ENCODE measurements at places on chromosomes 4 and X. TPM values are rescaled to one million over a fixed set of nuclear protein-coding genes. Genes with fewer than 3 reads are reported as not detected.

MEPE gene
- total RNA-seq, result not detected

UGT2B11 gene
- total RNA-seq, result not detected

SOX3 gene
- total RNA-seq, result not detected

ARHGAP36 gene
- 0.93 TPM for total RNA-seq

CD40LG gene
- not detected for total RNA-seq

DNA sequence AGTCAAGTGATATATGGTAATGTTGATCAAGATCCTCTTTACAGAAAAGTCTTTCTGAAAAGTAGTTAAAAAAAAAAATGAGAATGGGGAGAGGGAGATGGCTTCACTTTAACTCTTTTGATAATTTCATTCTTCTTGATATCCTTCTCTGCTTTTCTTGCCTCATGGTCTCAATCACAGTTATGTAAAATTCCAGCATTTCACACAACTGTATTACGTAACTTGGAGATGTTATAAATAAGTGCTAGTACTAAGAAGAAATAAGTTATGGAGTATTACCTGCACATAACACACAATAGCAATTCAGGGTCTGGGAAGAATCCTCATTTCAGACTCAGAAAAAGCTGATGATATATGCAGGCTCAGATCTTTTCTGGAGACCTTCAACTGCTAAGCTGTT is 22.0 kb downstream of the RUFY3 start:
- H3K27ac ChIP-seq, result no peak overlapping the region
- H3K4me1 ChIP-seq, result no peaks in the 10 kb centered on the region
- H3K4me3 ChIP-seq, result no peak overlapping the region
- no peaks in the 10 kb centered on the region for H3K36me3 ChIP-seq

- no peaks in the 10 kb centered on the region for H3K4me1 ChIP-seq
- no peak overlapping the region for H3K4me3 ChIP-seq
- no peaks in the 10 kb centered on the region for H3K27me3 ChIP-seq
- H3K36me3 ChIP-seq, result no peaks in the 10 kb centered on the region
These were observed 69.2 kb upstream of the FAT1 start for GRCh38 chr4:186792728-186793366.

DNA sequence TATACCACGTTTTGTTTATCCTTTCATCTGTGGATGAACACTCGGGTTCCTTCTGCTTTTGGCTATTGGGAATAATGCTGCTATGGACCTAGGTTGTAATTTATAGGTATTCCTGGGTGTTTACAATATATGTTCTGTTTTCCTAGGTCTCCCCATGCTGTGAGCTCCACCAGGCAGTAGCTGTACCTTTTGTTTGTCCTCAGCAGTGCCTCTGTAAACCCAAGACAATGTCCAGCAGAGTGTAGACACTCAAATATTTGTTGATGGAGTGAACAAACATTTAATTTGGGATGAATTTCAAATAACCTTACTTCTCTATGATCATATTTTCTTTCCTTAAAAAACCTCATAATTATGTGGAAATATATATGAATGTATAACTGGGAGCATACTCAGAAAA is 259.5 kb upstream of the BOD1L1 start:
- no peaks in the 10 kb centered on the region for H3K4me1 ChIP-seq
- H3K4me3 ChIP-seq, result no peak overlapping the region
- no peak for DNase-seq
- H3K36me3 ChIP-seq, result no peaks in the 10 kb centered on the region
- no peaks in the 10 kb centered on the region for H3K27me3 ChIP-seq

DNA sequence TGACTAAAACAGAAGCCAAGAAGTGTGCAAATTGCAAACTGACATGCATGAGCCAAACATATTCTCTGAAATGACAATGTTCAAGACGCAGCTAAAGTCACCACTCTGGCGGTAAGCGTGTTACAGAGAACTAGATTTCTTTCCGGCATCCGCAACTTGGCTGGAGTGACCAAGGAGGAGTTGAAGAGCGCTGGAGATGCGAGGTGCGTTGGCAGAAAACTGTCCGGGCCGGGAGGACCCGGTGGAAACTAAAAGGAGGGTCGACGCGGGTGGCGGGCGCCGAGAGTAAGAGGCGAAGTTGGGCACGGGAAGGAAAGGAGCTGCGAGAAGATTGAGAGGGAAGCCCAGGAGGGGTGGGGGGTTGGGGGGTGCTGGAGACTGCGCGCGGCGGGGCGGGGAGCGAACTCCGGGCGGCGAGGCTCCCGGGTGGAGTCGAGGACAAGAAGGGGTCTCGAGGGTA is 807 bp downstream of the SEL1L3 start:
- H3K27me3 ChIP-seq, result no peaks in the 10 kb centered on the region
- H3K4me3 ChIP-seq, result peak overlapping the region; percentile 77
- H3K4me1 ChIP-seq, result peaks cover 11% of the 10 kb centered on the region
- peak overlapping the region; percentile 41 for H3K27ac ChIP-seq
- H3K36me3 ChIP-seq, result no peaks in the 10 kb centered on the region
- DNase-seq, result no peak

GRCh38 chr4:4663028-4663427 is 121.2 kb upstream of the STX18 start:
- no peak for DNase-seq
- H3K27me3 ChIP-seq, result no peaks in the 10 kb centered on the region
- H3K4me1 ChIP-seq, result no peaks in the 10 kb centered on the region
- H3K4me3 ChIP-seq, result no peak overlapping the region
- no peaks in the 10 kb centered on the region for H3K36me3 ChIP-seq
- H3K27ac ChIP-seq, result no peak overlapping the region

GRCh38 chrX:85303544-85303943 is 59.8 kb downstream of the ZNF711 start:
- H3K36me3 ChIP-seq, result no peaks in the 10 kb centered on the region
- no peaks in the 10 kb centered on the region for H3K4me1 ChIP-seq
- H3K27me3 ChIP-seq, result no peaks in the 10 kb centered on the region
- H3K4me3 ChIP-seq, result no peak overlapping the region
- H3K27ac ChIP-seq, result no peak overlapping the region

- H3K27me3 ChIP-seq, result no peaks in the 10 kb centered on the region
- DNase-seq, result no peak
- no peak overlapping the region for H3K4me3 ChIP-seq
- H3K27ac ChIP-seq, result no peak overlapping the region
These were observed 41.5 kb downstream of the SMARCA5 start for GRCh38 chr4:143554728-143555597.

GRCh38 chr4:18931643-18932377 is 910.3 kb upstream of the LCORL start:
- H3K4me3 ChIP-seq, result no peak overlapping the region
- H3K27ac ChIP-seq, result no peak overlapping the region
- no peaks in the 10 kb centered on the region for H3K36me3 ChIP-seq

DNA sequence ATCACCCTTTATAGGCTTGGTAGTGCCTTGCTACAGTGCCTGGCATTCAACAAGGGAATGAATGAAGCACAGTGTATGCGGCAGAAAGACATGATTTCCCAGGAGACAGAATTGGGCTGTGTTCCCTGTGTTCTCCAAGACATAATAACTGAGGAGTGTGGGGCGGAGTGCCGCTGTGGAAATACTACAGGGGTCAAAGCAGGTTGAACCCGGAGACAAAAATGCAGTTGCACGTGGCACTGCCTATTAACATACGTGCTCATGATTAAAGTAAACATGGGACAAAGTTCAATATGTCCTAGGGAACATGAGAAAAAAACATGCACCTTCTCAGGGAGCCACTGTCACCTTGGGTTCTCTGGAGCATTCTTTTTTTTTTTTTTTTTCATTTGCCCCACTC is 820.8 kb downstream of the RPA4 start:
- H3K36me3 ChIP-seq, result no peaks in the 10 kb centered on the region
- H3K4me3 ChIP-seq, result no peak overlapping the region
- peaks cover 5% of the 10 kb centered on the region for H3K27me3 ChIP-seq

- DNase-seq, result no peak
- H3K4me3 ChIP-seq, result no peak overlapping the region
- H3K27ac ChIP-seq, result no peak overlapping the region
- H3K36me3 ChIP-seq, result peaks cover 6% of the 10 kb centered on the region
- H3K4me1 ChIP-seq, result no peaks in the 10 kb centered on the region
- no peaks in the 10 kb centered on the region for H3K27me3 ChIP-seq
These were observed 43.5 kb upstream of the SLC25A31 start for GRCh38 chr4:127686658-127687057.

- peaks cover 60% of the 10 kb centered on the region for H3K36me3 ChIP-seq
- H3K27ac ChIP-seq, result no peak overlapping the region
- H3K4me3 ChIP-seq, result no peak overlapping the region
- peaks cover 6% of the 10 kb centered on the region for H3K4me1 ChIP-seq
- no peaks in the 10 kb centered on the region for H3K27me3 ChIP-seq
These were observed 3.6 kb downstream of the RPL36A start for GRCh38 chrX:101394372-101394771.
